Stimulated activated CD4-positive, alpha-beta T cell treated with anti-CD3 and anti-CD28 coated beads, Interleukin-1b, Interleukin-23, amount 100 ng/mL, for 1 hour (primary cell): ENCODE measurements at places on chromosomes 12 and 14.

DNA sequence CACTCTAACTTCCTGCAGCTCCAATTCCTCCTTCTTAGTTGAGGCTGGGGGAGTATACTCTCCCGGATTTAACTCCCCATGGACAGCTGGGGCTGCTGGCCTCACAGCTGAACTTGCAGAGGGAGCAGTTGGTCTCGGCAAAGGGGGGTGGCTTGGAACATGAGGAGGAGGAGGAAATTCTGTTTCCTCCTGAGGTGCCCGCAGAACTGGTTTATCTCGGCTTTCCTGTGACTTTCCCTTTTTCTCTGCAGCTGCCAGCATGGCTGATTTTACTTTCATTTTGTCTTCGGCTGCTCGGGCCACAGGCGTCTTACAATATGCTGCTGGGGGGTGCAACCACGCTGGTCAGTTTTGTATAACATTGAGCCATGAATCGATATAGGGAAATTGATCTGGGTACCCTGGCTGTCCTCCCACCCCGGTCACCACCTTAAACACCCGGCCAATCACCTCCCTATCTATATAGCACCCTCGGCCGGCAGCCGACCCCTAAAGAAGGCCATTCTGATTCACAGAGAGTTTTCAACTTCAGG is 1317.6 kb downstream of the TMEM121 start:
- DNase-seq: no peak

GRCh38 chr14:70020352-70021170 is 141.3 kb downstream of the SMOC1 start:
- no peak for DNase-seq

GRCh38 chr12:15001733-15002382 is 29.0 kb downstream of the PDE6H start:
- no peak for DNase-seq

DNA sequence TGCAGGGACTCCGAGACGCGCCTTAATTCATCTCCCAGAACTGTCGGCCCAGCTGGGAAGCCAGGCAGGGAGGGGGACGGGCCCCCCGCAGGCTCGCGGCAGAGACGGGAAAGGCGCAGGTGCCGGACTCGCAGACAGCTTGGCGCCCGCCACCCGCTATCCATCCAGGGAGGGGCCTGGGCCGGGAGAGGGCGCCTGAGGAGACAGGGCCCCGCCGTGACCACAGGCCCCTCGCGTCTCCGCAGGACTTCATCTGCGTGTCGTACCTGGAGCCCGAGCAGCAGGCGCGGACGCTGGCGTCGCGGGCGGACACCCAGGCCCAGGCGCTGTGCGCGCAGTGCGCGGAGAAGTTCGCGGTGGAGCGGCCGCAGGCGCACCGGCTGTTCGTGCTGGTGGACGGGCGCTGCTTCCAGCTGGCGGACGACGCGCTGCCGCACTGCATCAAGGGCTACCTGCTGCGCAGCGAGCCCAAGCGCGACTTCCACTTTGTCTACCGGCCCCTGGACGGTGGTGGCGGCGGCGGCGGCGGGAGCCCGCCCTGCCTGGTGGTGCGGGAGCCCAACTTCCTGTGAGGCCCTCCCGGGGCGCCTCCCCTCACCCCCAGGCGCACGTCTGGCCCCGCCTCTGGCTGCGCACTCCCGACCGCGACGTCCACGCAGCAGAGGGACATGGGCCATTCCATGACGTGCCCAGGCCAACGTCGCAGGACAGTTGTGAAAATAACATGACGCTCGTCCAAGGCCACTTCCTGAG is 60.6 kb downstream of the LGMN start:
- DNase-seq: no peak

DNA sequence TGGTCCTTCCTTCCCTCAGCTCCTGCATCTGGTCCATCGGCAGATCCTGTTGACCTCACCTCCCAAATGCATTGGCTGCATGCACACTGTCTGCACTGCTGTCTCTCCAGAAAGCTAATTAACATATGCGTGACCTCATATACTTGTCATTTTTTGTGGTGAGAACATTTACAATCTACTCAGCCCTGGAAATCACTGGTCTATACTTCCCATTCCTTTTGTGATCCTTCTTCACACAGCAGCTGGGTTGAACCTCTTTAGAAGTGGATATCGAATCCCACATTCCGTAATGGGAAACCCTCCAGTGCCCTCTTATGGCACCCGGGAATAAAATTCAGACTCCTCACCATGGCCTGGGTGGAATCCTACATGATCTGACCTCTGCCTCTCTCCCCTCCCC is 45.0 kb downstream of the SMOC1 start:
- no peak for DNase-seq

DNA sequence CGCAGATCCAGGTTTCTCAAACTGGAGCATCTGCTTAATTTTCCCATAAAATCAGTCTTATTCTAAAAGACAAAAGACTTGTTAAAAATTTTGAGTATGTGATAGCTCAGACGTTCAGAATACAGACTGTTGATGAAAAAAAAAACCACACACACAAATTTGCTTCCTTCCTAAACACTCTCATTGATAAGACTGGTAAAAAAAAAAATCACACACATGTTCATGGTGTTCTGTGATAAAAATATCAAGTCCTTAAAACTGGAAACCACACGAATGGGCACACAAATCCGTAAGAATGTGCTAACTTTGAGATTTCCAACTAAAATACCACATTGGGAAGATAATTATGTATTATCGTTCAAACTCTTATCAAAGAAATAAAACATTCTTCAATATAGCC is 6.7 kb upstream of the ARID4A start:
- DNase-seq: no peak

DNA sequence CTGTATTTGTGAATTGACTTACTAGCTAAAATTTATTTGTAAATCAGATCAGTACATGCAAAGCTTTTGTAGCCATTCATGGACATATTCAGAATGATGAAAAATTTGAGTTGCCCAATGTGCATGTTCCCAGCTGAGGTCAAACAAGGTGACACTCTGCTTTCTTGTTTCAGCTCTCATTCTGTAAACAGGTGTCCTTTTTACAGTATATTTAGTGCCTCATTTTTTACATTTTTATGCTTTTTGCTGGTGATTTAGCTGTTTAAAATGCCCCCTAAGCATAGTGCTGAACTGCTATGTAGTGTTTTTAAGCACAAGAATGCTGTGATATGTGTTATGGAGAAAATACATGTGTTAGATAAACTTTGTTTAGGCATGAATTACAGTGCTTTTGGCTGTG is 76.3 kb downstream of the MIA2 start:
- DNase-seq: no peak

- no peak for DNase-seq
Measured at GRCh38 chr12:102874819-102875218, 42.2 kb downstream of the PAH start.

GRCh38 chr14:54639611-54640010 is 72.7 kb downstream of the SAMD4A start:
- no peak for DNase-seq

- DNase-seq: no peak
Measured at GRCh38 chr12:117580718-117581062, 219.3 kb upstream of the NOS1 start.

- no peak for DNase-seq
Measured at GRCh38 chr12:6570264-6570887, 2.3 kb upstream of the NOP2 start.

DNA sequence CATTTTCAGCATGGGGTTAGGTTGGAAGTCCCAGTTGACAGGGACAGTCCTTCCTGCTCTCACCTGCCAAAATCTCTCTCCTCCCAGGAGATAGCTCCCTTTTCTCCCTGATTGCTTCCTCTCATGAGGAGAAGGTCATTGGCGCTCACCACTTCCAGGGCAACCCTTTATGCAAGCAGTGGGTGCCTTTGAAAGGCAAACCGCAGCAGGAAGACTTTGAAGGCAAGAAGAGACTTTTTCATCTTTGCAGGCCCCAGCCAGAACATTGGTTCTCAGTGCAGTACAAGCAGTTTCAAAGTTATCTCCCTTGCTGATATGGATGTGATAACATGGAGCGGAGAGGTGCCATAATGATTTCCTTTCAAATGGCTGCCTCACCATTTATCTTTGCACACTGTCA is 483.0 kb downstream of the DIO2 start:
- no peak for DNase-seq

- no peak for DNase-seq
Measured at GRCh38 chr12:51924551-51925319, 17.4 kb downstream of the ACVRL1 start.

- no peak for DNase-seq
Measured at GRCh38 chr14:51455041-51455835, 196.5 kb upstream of the FRMD6 start.

DNA sequence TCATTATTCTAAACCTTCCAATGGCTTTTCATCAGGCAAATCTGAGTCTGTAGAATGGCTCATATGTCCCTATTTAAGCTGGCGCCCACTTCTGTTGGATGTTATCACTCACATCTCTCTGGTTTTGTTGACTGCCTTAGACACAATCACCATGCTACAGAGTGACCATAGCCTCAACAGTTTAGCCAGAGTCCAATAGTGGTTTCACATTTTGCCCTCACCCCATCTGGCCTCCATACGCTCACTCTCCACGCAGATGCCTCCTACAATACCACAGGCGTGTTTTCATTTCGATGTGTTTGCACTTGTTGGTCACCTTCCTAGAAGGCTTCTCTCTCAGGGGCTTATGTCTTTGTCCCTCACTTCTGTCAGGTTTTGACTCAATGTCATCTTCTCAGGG is 3.4 kb downstream of the KLRB1 start:
- no peak for DNase-seq

DNA sequence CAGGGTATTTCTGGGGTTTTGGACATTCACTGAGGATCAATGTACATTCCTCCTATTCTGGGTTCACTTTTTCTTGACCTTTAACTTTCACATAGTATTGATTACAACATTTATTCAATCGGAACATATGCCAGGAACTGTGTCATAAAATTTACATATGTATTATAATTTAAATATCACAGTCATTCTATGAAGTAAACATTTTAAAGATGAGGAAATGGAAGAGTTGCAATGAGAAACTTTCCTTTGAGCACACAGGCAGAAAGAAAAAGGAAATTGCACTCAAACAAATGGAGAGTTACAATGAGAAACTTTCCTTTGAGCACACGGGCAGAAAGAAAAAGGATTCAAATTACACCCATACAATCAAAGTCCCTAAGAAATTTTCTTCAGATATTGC is 3.1 kb downstream of the MUCL1 start:
- DNase-seq: no peak

- no peak for DNase-seq
Measured at GRCh38 chr14:83151571-83151970, 1617.9 kb upstream of the SEL1L start.

DNA sequence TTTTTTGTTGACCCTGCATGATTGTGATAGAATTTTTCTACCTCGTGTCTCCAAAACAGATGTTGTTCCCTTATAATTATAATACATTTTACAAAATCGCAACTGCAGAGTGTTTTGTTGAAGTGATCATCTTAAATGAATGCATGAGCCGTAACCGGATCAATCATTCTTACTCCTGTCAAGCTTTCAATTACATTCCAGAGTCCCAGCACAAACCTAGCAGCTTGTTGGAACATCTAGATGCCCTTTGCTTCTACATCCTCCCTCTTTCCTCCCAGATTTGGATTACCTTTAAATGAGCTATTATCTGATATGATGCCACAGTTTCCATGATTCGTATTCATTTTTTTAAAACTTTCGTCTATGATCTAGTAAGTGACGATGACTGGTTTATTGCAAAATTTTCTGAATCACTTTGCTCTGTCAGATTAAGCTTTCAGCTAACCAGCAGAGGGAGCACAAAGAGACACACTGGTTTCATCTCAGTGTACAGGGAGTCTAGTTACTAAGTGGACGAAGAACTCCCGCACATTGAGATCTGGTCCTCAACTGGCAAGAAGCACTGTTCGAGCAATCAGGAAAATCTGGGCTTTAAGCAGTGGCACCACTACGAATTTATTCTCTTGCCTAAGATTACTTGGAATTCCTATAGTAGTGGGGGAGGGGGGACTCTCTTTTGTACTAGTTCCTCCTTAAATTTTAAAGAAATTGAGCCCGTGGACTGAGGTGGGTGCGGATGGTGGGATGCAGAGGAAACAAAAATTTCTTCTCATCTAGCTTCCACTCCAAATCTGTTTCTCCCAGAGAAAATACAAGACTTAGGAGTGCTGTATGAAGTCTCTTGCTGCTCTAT is 40.9 kb downstream of the TSHR start:
- no peak for DNase-seq

DNA sequence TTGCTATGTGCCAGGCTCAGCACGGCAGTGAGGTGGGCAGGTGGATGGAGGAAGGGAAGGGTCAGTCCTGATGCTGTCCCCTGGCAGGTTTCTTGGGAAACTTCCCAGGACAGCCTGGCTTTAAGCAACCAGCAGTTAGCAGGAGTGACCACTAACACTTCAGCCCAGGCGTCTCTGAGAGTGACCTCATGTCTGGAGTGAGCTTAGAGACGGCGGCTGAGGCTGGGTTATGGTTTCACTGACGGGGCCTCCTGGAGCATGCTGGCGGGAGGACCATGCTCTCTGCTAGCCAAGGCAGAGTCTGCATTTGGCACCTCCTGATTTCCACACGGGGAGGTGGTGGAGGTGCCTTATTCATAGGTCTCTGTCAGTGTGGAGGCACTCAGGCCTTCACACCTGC is 2.5 kb downstream of the HHIPL1 start:
- DNase-seq: no peak

DNA sequence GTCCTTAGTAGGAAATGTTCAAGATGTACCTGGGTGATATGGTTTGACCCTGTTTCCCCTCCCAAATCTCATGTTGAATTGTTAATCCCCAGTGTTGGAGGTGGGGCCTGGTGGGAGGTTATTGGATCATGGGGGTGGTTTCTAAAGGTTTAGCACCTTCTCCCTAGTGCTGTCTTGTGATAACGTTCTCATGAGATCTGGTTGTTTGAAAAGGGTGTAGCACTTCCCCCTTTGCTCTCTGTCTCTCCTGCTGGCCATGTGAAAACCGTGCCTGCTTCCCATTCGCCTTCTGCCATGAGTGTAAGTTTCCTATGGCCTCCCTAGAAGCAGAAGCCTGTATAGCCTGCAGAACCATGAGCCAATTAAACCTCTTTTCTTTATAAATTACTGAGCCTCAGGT is 353.0 kb upstream of the SFSWAP start:
- DNase-seq: no peak
